ENCODE measurements at places on chromosomes 4 and X. TPM values are rescaled to one million over a fixed set of nuclear protein-coding genes. Genes with fewer than 3 reads are reported as not detected.
A peak's percentile ranks its signal among the peaks of the same experiment; 100 is the strongest.

GRCh38 chr4:88900432-88900831, 156.6 kb downstream of the FAM13A start:
- DNase-seq: no peak

DNA sequence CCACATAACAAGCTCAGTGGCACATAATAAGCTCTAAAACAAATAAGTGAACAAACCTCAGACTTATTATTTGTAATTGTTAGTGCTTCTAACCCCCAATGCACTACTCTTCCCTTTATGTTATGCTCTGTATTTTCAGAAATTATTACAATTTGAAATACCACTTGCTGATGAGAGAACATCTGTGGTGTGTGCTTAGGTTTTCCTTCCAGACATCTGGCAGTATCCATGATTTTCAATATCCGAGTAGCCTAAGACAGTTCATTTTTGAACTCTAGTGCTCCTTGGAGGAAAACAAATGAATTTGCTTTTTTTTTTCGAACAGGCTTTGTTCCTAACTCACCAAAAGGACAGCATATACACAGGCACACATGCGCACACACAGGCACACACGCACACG, 278.7 kb upstream of the CLNK start:
- DNase-seq: no peak

- DNase-seq: no peak
Measured at GRCh38 chrX:150663073-150663472, 30.1 kb upstream of the MTMR1 start.

DNA sequence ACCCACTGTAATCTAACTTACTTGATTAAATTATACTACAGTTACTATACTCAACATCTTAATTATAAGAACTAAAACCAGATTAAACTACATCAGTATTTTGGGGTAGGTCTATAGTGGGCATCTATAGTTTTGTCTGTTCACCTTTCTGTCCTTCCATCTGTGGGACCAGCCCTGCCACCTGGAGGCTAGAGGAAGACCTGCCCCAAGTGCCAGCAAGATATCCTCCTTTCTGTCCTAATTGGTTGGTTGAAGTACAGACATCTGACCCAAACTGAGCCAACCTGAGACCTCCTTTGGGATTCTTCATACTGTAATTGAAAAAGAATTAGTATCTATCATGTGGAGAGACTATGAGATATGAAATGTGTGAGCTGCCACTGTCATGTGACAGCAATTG, 172.2 kb upstream of the TLL1 start:
- no peak for DNase-seq

DNA sequence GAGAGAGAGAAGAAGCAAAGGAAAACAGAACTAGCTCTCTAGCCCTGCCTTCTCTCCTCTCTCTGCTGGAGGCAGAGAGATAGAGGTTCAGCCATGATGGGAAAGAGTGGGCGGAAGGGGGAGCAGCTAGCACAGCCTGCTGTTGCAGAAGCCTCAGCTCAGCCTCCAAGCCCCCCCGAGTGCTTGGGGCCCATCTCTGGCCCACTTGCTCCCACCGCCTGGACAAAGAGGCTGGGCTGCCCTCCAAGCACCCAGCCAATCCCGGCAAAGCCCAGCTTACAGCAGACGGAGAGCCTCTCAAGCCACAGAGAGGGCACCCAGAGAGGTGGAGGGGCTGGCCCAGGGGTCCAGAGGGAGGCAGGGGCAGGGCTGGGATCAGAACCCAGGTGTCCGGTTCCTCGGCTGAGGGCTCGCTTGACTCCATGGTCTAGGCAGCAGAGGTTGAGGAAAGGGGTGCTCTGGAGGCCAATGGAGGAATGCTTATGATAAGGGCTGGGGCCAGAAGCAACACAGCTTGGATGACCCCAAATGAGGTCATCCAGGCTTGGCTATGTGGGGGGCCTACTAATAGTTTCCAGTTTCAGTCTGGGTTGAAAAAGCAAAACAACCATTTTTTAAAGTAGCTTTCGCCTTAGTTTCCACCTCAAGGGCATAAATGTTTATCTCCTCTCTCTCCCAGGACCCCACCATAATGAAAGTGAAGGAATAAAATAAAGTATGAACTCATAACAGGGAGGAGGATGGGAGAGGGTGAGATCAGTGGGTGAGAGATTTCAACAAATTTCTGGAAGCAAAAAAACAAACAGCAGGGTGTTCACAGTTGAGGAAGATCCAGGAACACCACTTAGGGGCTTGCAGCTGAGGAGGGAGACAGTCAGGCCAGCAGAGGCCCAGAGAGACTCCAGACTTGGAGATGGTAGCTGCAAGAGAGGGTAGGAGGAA, 24.9 kb upstream of the IQSEC2 start:
- DNase-seq: no peak

- peak; percentile 86 for DNase-seq
Measured at GRCh38 chr4:155526452-155527169, 140.0 kb upstream of the GUCY1A1 start.

DNA sequence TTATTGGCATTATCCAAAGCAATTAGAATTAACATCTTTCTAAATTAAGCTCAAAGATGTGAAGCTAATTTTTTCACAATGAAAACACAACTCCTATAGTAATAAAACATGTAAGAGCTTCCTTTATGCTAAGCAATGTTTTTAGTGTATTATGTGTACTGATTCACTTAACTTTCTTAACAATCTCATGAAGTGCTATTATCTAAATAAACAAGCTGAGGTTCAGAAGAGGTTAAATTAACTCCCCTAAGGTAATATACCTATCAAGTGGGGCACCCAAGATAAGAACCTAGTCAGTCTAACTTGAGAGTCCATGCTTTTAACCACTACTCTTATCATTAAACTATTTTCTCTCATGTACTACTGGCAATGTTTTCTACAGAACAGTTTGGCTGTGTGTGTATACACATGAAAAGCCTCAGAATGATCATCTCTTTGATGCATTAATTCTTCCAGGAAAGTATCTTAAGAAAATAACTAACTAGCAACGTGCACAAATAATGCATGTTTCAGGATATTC, 13.6 kb downstream of the G3BP2 start:
- no peak for DNase-seq

DNA sequence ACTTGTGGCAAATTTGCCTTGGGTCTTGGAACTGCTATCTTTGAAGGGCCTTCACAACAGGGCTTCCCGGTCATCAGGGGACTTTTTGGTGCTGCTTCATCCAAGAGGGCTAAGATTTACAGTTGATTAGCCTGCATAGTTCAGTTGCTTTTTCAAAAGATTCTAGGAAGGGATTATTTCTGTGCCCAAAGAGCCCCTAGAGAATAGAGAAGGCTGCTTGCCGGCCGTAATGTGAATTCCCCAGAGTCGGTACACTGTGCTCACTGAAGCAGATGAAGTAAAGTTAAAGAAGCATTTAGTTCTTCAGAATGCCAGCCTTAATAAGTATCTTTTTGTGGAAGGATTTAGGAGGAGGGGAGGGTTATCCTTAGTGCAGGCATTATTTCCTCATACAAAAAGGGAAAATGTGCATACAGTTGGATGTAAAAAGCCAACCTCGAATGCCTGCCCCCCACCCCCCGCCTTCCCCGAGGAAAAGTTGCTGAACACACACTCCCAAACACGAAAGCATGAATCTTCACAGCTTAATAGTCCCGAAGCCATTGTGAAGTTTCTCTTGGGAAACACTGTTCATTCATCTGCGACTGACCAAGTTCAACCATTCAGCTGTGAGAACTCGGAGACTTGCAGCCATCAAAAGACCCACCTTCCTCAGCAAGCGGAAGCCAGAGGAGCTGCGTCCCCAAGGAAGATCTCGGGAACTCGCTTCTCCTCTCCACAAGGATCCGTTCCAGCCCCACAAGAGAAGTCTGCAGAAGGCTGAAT, 47.6 kb downstream of the ANOS1 start:
- DNase-seq: no peak

- DNase-seq: peak; percentile 46
Measured at GRCh38 chr4:65791812-65792308, 121.6 kb upstream of the EPHA5 start.

DNA sequence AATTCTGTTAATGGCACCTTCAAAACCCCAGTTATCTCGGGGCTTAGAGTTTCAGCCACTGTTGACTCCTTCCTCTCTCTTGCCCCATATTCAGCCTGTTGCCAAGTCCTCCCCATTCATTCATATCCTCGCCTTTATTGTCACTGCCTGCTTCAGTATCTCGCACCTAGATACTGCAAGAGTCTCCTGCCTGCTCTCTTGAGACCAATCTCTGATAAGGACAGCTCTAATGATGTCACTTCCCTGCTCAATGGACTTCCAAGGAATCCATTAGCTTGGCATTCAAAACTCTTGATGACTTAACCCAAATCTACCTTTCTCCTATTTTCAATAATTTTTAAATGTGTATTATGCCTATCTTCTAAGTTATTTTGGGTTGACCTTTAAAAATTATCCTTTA, 1.1 kb upstream of the UBE2A start:
- no peak for DNase-seq

DNA sequence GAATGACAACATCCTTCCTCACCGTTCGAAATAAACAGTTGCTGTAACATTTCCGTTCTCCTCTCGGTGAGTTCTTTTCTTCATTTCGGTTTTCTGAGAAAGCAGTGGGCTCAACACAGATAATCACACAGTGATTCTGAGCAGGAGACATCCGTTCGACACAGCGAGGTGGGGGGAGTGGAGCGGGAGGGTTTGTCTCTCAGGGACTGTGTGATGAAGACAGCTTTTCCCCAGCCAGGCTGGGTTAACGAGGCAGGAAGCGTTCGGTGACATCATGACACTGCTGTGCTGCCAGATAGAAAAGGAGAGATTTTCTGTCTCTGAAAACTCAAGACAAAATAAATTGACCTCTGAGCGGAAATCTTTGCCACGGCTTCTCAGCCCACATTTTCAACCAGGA, 119.3 kb downstream of the CRLF2 start:
- DNase-seq: no peak

DNA sequence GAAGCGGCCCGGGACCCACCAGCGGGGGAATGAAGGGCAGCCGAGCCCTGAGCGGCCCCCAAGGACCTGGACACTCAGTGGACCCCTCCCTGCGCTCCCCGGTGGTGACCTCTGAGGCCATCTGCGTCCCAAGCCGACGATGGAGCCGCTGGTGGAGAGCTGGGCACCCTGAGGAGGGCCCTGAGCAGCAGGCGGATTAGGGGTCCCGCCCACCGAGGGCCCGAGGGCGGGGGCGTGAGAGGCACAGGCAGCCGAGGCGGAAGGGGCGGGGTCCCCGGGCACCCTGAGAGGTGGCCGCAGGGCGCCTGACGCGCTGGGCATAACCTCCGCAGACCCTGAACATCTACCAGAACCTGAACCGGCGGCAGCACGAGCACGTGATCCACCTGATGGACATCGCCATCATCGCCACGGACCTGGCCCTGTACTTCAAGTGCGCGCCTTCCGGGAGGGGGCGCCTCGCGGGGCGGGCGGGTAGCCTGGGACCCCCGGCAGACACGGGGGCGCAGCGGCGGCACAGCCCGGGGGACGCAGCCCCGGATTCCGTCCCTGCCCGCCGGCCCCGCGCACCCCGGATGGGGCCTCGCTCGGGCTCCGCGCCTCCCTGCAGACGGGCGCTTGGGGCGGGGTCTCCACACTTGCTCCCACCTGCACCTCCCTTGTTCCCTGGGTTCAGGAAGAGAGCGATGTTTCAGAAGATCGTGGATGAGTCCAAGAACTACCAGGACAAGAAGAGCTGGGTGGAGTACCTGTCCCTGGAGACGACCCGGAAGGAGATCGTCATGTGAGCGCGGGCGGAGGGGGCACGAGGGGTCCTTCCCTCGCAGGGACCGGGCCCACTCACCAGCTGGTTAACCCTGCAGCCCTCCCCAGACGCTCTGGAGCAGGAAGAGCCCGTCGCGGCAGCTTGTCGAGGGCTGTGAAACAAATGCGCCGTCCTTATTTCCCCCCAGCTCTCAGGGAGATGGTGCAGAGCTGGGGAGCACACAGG, 10.3 kb downstream of the ATP5ME start:
- DNase-seq: no peak

DNA sequence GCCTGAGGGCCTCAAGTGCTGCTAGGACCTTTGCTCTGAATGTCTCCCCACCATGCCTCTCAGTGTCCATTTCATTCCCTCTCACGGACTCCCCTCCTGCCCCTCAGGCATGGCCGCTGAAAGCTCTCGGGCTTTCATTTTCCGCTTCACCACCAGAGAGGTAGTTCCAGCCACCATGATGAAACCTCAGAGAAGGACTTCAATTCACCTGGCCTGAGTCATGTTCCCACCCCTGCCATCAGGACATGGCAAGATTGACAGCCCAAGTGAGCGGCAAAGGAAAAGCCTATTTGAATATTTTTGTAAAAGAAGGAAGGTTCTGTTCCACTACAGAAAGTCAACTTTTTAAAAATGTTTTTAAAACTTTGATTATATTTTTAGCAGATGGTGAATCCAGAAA, 249.3 kb upstream of the GALNT7 start:
- no peak for DNase-seq

- DNase-seq: no peak
Measured at GRCh38 chr4:80448056-80448455, 112.5 kb downstream of the CFAP299 start.

GRCh38 chrX:24019448-24019847, 7.5 kb downstream of the KLHL15 start:
- DNase-seq: no peak

DNA sequence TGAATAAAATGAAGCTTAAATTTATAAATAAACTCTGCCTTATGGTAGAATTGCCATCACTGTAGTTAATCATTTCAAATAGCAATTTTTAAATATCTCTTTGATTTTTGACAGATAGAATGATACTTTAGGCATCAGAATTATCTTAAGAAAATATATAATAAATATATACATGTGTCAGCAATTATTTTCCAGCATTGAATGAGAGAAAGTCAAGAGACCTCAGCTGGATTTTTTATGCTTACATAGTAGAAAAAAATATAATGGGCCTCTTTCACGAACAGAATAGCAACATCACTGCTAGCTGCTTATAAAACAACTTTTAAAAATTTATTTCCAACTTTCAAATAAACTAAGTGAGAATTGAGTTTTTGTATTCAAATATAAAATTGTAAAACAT, 424.0 kb upstream of the MAGEB16 start:
- no peak for DNase-seq

GRCh38 chr4:129545599-129546278, 449.8 kb downstream of the C4orf33 start:
- DNase-seq: peak; percentile 97

- DNase-seq: no peak
Measured at GRCh38 chr4:146398896-146399445, 122.8 kb downstream of the SLC10A7 start.

The PHOX2B gene
- not detected for polyA plus RNA-seq

The ALB gene
- not detected for polyA plus RNA-seq

The C4orf51 gene
- not detected for polyA plus RNA-seq

The SMIM43 gene
- 0.18 TPM for polyA plus RNA-seq

The HSD17B13 gene
- 0.07 TPM for polyA plus RNA-seq

The CT45A5 gene
- not detected for polyA plus RNA-seq

The GYPA gene
- polyA plus RNA-seq: not detected

The REPS2 gene
- 0.91 TPM for polyA plus RNA-seq

The SHROOM4 gene
- polyA plus RNA-seq: 29.7 TPM

The AVPR2 gene
- polyA plus RNA-seq: not detected

The ASB5 gene
- polyA plus RNA-seq: not detected

The GIMD1 gene
- not detected for polyA plus RNA-seq

The LRRC66 gene
- 0.16 TPM for polyA plus RNA-seq

The SPANXA2 gene
- polyA plus RNA-seq: not detected

The GPRIN3 gene
- polyA plus RNA-seq: 0.16 TPM

The VSIG1 gene
- polyA plus RNA-seq: 3.5 TPM

The SUPT20HL2 gene
- not detected for polyA plus RNA-seq

The COX18 gene
- polyA plus RNA-seq: 11.7 TPM

The MAP9 gene
- polyA plus RNA-seq: 0.06 TPM

The ARMCX4 gene
- polyA plus RNA-seq: 3.8 TPM
